ENCODE measurements at places on chromosomes 6 and 20. TPM values are rescaled to one million over a fixed set of nuclear protein-coding genes. Genes with fewer than 3 reads are reported as not detected.

DNA sequence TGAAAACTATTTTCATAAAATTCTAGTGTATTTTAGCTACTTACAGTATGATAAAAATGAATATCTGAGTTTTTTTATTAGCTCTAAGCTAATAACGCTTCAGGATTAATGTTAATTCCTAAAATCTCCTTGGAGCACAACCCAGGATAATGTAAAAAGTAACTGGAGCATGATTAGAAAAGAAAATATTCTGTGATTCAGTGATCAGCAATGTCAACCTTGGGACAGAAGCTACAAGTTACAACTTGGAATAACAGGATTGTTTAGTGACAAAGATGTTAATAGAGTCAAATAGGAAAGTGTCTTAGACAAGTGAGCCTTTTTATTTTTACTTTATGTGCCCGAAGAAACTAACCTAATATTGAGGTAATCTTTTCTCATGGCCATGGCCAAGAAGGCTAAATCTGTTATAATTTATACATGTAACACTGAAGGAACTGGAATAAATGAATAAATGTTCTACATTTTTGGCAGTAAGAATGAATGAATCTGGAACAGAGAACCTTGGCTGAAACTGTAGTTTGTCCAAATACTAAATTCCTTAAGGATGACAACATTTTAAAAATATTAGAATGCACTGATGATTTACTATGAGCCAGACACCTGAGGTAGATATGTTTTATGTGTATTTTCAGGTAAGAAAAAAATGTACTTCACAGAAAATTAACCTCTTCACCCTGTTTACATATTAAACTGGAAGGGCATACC lies 994.0 kb downstream of the GRIK2 start:
- no peaks in the 10 kb centered on the region for H3K4me1 ChIP-seq
- H3K27me3 ChIP-seq: no peaks in the 10 kb centered on the region
- no peak for DNase-seq

The RIPOR3 gene
- total RNA-seq: 0.88 TPM

DNA sequence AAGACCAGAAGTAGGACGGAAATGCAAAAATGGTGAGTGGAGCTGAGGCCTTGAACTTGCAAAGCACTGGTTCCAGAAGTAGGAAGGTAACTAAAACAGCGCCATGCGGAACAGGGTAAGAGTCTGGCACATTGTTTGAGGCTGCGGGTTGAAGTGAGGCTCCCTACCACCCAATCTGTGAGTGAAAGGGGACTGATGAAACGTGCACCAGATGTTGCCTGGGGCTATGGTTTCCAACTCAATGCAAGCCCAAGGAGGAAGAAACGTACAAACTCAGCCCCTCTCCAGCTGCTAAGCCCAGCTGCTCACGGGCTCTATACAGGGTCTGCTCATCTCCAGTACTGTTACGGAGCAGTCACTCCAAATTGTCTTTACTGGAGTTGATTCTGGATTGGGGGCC lies 68.7 kb upstream of the KCNK16 start:
- no peak for DNase-seq
- H3K27ac ChIP-seq: no peak overlapping the region
- peaks cover 6% of the 10 kb centered on the region for H3K27me3 ChIP-seq
- H3K4me3 ChIP-seq: no peak overlapping the region
- H3K36me3 ChIP-seq: no peaks in the 10 kb centered on the region

- DNase-seq: peak; percentile 68
- H3K36me3 ChIP-seq: no peaks in the 10 kb centered on the region
- H3K27ac ChIP-seq: peak within 1 kb of the TSS; percentile 28
- H3K4me3 ChIP-seq: peak within 1 kb of the TSS; percentile 77
- no peaks in the 10 kb centered on the region for H3K27me3 ChIP-seq
Measured at GRCh38 chr6:46170357-46171289, at the start of gene ENPP5. Gene ENPP5 (minus strand): TSS chr6:46170980. CDS start chr6:46168262, 2,718 bp downstream.

The TRIM10 gene
- not detected for total RNA-seq

- H3K4me1 ChIP-seq: no peaks in the 10 kb centered on the region
- H3K36me3 ChIP-seq: no peaks in the 10 kb centered on the region
- no peaks in the 10 kb centered on the region for H3K27me3 ChIP-seq
- DNase-seq: no peak
Measured at GRCh38 chr6:154543628-154544027, 33.1 kb upstream of the CNKSR3 start.

The LZTS3 gene
- total RNA-seq: 19.6 TPM

- H3K36me3 ChIP-seq: no peaks in the 10 kb centered on the region
- H3K27ac ChIP-seq: no peak overlapping the region
- DNase-seq: no peak
- no peaks in the 10 kb centered on the region for H3K4me1 ChIP-seq
Measured at GRCh38 chr6:163148451-163149278, 265.9 kb upstream of the QKI start.

- peaks cover 8% of the 10 kb centered on the region for H3K36me3 ChIP-seq
- no peaks in the 10 kb centered on the region for H3K4me1 ChIP-seq
- no peak overlapping the region for H3K27ac ChIP-seq
- H3K27me3 ChIP-seq: no peaks in the 10 kb centered on the region
- H3K4me3 ChIP-seq: no peak overlapping the region
Measured at GRCh38 chr6:118506071-118506638, 41.9 kb upstream of the PLN start.

DNA sequence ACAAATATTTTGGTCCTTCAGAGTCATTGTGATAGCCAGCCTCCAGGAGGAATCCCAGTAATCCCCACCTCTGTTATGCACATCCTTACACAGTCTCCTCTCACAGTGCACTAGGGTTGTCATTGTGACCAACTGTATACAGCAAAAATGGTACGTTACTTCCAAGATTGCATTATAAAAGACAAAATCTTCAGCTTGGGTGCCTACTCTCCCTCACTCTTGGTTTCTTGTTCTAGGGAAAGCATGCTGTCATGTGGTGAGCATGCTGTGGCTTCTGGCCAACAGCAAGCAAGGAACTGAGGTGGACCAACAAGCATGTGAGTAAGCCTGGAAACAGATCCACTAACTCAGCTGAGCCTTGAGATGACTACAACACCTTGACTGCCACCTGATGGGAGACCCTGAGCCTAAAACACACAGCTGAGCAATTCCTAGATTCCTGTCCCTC lies 130.1 kb upstream of the DST start:
- no peak for DNase-seq
- no peak overlapping the region for H3K27ac ChIP-seq
- H3K4me1 ChIP-seq: no peaks in the 10 kb centered on the region
- no peak overlapping the region for H3K4me3 ChIP-seq
- H3K27me3 ChIP-seq: no peaks in the 10 kb centered on the region

The PAQR8 gene
- 12.0 TPM for total RNA-seq

The RGS17 gene
- total RNA-seq: not detected

The OXT gene
- total RNA-seq: not detected

DNA sequence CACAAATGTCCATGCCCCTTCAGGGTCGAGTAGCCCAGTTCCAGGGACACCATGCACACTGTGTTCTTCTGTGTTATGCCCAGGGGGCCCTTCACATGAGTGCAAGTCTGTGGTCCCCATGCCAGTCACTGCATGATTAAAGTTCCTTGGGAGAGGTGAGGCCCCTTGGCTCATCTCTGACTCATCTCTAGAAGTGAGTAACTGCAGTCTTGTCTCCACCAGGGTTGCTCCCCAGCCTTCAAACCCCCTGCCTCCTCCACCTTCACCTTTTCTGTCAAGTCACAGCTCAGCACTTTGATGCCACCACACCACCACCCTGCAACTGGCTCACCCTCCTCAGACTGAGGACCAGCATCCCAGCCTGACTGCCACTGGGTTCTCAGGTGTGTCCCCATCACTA lies 161.7 kb downstream of the UNC5CL start:
- no peaks in the 10 kb centered on the region for H3K36me3 ChIP-seq
- H3K27me3 ChIP-seq: peaks cover 32% of the 10 kb centered on the region
- no peak overlapping the region for H3K27ac ChIP-seq
- no peaks in the 10 kb centered on the region for H3K4me1 ChIP-seq
- DNase-seq: no peak

GRCh38 chr6:125124049-125124669 lies 29.4 kb upstream of the TPD52L1 start:
- H3K36me3 ChIP-seq: no peaks in the 10 kb centered on the region
- no peak overlapping the region for H3K27ac ChIP-seq
- H3K4me3 ChIP-seq: no peak overlapping the region

The GPSM3 gene
- 267 TPM for total RNA-seq

The SRSF12 gene
- total RNA-seq: not detected

DNA sequence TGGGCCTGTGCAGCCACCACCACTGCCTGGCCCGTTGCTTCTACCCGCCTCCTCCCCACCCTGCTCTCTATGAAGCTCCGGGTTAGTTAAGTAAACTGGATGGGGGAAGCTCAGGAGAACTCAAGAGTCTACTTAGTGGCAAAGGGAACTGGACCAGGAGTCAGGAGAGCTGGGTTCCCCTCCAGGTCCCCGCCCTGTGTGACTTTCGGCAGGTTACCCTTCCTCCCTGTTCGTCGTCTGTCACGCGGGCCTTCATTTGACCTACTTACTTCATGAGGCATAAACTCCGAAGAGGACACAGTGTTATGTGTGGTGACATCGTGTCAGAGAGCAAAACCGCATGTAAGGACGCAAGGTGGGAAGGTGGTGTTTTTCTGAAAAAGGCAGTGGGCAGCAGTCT lies 75.3 kb downstream of the TCP11 start:
- no peaks in the 10 kb centered on the region for H3K4me1 ChIP-seq
- no peak overlapping the region for H3K4me3 ChIP-seq
- no peak for DNase-seq
- no peaks in the 10 kb centered on the region for H3K27me3 ChIP-seq
- H3K27ac ChIP-seq: no peak overlapping the region

The BHLHE23 gene
- not detected for total RNA-seq

DNA sequence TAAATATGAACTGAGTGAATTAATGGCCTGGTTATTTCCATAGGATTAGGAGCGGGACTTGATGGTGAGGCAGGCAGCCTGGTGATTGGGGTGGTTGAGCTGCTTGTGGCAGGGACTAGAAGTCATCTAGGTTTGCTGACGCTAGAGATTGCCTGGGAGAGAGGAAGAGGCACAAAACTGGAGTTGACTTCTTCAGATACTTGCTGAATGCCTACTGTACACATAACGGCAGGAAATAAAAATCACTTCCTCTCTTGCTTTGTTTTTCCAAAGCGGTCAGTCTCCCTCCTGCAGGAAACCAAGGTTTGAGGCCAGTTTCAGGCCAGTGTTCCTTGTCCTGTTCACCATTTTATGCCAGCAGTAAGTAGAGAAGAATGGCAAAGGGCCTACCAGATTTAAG lies 36.7 kb upstream of the MYLIP start:
- H3K4me1 ChIP-seq: no peaks in the 10 kb centered on the region
- H3K27me3 ChIP-seq: peaks cover under 1% of the 10 kb centered on the region
- no peak overlapping the region for H3K4me3 ChIP-seq
- H3K36me3 ChIP-seq: no peaks in the 10 kb centered on the region
- H3K27ac ChIP-seq: no peak overlapping the region

- DNase-seq: no peak
- H3K27ac ChIP-seq: no peak overlapping the region
- no peak overlapping the region for H3K4me3 ChIP-seq
- no peaks in the 10 kb centered on the region for H3K36me3 ChIP-seq
- H3K4me1 ChIP-seq: peaks cover 2% of the 10 kb centered on the region
- no peaks in the 10 kb centered on the region for H3K27me3 ChIP-seq
Measured at GRCh38 chr6:150573041-150573681, 26.5 kb upstream of the PLEKHG1 start.

GRCh38 chr20:7207186-7207798 lies 439.8 kb downstream of the BMP2 start:
- no peaks in the 10 kb centered on the region for H3K36me3 ChIP-seq
- no peaks in the 10 kb centered on the region for H3K27me3 ChIP-seq
- no peak overlapping the region for H3K27ac ChIP-seq

- no peaks in the 10 kb centered on the region for H3K4me1 ChIP-seq
- no peak overlapping the region for H3K4me3 ChIP-seq
- no peaks in the 10 kb centered on the region for H3K36me3 ChIP-seq
- DNase-seq: no peak
Measured at GRCh38 chr20:56574531-56575142, 41.6 kb downstream of the FAM209B start.

The PFDN4 gene
- 19.2 TPM for total RNA-seq

The COL9A1 gene
- not detected for total RNA-seq

- no peak overlapping the region for H3K4me3 ChIP-seq
- H3K4me1 ChIP-seq: no peaks in the 10 kb centered on the region
- H3K27me3 ChIP-seq: no peaks in the 10 kb centered on the region
- DNase-seq: no peak
- H3K27ac ChIP-seq: no peak overlapping the region
Measured at GRCh38 chr6:72374857-72375256, 247.0 kb upstream of the KCNQ5 start.

The AVP gene
- not detected for total RNA-seq

The SYTL3 gene
- total RNA-seq: 14.4 TPM

The UNC5CL gene
- 7.3 TPM for total RNA-seq

DNA sequence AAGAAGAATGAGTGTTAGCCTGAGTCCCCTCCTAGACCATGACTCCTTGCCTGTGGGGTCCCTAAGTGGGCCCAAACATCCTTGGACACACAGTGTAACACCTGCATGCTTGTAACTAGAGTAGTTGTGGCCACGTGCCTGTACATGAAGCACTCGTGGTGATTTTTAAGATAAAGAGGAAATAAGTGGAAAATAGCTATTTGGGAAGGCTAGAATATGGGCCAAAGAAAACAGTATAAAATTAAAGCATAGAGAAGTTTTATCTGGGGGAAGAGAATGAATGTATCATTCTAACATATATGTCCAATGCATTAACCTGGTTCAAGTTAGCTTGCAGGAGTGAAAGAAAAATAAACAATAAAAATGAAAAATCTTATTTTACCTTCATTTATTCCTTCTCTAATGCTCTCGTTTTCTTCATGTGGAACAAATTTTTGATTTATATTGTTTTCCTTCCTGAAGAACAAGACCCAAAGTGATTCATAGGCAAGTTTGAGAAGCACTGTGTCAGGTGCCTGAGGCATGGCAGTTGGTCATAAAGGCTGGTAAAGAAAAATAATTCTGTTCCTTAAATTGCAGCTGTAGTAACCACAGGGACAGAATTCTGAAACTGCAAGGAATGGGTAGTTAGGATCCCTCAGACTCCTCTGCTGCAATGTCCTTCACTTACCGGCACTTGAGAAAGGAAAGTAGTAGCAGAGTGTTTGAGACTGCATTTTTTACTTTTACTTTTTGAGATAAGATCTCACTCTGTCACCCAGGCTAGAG lies 8.5 kb upstream of the CST3 start:
- H3K27me3 ChIP-seq: no peaks in the 10 kb centered on the region
- no peak overlapping the region for H3K4me3 ChIP-seq
- DNase-seq: no peak
- H3K36me3 ChIP-seq: no peaks in the 10 kb centered on the region
- H3K4me1 ChIP-seq: no peaks in the 10 kb centered on the region
- H3K27ac ChIP-seq: no peak overlapping the region

The ZGPAT gene
- total RNA-seq: 59.0 TPM

- no peak for DNase-seq
- no peak overlapping the region for H3K27ac ChIP-seq
- H3K27me3 ChIP-seq: no peaks in the 10 kb centered on the region
- H3K4me3 ChIP-seq: no peak overlapping the region
Measured at GRCh38 chr6:169695131-169695530, 6.7 kb downstream of the WDR27 start.

- H3K4me3 ChIP-seq: no peak overlapping the region
- DNase-seq: no peak
- H3K27ac ChIP-seq: no peak overlapping the region
- no peaks in the 10 kb centered on the region for H3K4me1 ChIP-seq
- no peaks in the 10 kb centered on the region for H3K36me3 ChIP-seq
- H3K27me3 ChIP-seq: peaks cover 27% of the 10 kb centered on the region
Measured at GRCh38 chr20:59462249-59462648, 142.1 kb upstream of the PHACTR3 start.
